Stimulated activated CD8-positive, alpha-beta memory T cell treated with anti-CD3 and anti-CD28 coated beads, Interleukin-7, amount 100 ng/mL, for 48 hours (primary cell): ENCODE measurements at places on chromosomes 5 and 9.

- no peak for DNase-seq
Measured at GRCh38 chr5:178180141-178180863, 6.9 kb downstream of the GMCL2 start.

DNA sequence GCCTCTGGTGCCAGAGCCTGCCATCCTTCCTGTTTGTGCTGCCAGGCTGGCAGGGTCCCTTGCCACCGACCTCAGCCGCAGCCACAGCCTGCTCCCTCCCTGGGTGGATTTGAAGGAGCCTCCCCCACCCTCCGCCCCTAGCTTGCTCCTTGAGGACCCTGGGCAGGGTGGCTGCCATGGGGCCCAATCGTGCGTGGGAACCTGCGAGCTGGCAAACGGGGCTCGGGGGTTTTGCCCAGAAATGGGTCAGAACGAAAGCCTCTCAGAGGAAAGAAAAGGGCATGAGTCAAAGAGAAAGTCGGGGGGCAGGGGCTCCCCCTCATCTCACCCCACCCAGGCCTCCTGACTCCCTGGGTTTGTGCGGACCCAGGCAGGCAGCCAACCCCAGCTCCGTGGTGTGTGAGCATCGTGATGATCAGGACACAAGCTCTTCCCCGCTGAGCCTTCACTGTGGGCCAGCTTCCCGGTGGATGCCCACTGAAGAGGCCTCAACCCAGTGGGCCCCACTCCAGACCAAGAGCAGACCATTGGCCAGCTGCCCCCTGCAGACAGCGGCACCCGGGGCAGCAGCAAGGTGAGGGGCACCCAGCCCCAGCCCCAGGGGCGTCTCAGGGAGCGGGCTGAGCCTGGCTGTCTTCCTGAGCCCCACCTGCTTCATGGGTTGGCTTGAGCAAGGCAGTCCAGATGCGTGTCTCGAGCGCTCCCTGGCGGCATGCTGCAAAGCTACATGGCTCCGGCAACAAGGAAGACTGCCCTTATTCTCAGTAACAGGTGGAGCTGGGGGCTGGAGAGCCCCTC lies 3.0 kb upstream of the FUT7 start:
- DNase-seq = peak; percentile 82

- DNase-seq = no peak
Measured at GRCh38 chr5:468401-468800, 25.4 kb downstream of the EXOC3 start.

- DNase-seq = no peak
Measured at GRCh38 chr5:62083661-62084060, 222.3 kb upstream of the KIF2A start.

DNA sequence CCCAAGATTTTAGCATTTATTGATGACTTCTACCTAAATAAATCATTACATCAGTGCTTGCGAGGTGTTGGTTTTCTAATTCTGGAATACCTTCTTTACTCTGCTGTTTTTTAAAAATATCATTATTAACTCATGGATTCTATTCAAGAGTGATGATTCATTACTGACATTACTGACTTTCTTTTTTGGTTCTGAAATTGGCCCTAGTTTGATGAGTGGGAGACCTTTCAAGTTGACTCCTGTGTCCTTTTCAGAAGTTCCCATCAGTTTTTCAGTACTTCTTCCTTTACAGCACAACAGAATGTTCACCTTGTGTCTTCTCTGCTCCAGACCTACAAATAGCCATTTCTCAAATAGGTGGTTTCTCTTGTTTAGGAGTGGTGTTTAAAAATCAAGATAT lies 114.1 kb downstream of the PCSK5 start:
- DNase-seq = no peak
